Umbilical cord (tissue), 2 donors: ENCODE measurements at places on chromosomes 3 and 15. TPM values are rescaled to one million over a fixed set of nuclear protein-coding genes. Genes with fewer than 3 reads are reported as not detected.

DNA sequence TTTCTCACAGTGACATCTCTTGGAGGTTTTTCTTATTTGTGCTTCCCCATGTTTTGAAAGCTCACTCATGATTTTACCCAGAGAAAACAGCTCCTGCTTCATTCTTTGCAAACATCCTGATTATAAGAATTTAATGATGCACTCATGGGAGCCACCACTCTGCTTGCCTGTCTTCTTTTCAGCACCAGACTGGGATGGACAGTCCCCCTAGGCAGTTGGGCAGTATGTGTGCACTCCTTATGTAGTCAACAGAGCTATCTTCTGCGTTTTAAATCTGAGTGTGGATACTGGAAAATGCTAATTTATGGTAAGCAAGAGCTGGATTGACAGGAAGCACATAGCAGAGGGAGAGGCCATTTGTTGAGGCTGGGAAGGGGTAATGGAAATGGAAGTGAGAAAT lies 276.1 kb downstream of the AGBL1 start:
- peak; percentile 14 for DNase-seq

Gene GANC
- 43.3 TPM for total RNA-seq

DNA sequence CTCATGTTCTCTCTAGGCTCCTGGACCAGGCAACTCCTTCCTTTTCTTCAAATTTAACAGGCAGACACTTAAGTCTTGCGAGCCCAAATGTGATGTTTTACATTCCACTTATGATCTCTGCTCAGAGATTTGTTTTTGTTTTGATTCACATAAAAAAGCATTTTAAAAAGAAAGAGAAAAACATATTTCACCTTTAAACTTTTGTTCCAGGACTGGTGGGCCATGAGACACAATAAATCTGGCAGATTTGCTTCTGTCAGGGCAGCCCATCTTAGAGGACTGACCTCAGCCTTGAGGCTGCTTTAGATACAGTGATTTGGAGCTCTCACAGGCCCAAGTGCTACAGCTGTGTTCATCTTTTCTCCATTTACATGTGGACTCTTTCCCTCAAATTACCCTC lies 52.0 kb downstream of the CMSS1 start:
- peak; percentile 32 for DNase-seq

DNA sequence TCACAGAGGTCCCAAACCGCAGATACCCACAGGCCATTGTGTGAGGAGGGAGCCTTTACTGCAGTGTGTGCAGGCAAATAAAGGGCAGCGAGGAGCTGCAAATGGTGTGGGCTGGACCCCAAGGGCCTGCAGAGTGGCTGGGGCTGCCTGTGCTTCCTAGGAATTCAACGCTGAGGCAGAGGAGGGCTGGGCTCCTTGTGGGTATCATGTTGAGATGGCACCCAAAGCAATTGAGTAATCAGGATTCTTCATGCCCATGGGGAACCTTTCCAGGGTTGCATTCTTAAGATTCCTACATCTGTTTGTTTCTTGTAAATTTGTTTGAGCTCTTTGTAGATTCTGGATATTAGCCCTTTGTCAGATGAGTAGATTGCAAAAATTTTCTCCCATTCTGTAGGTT lies 85.4 kb upstream of the LIPC start:
- no peak for DNase-seq

DNA sequence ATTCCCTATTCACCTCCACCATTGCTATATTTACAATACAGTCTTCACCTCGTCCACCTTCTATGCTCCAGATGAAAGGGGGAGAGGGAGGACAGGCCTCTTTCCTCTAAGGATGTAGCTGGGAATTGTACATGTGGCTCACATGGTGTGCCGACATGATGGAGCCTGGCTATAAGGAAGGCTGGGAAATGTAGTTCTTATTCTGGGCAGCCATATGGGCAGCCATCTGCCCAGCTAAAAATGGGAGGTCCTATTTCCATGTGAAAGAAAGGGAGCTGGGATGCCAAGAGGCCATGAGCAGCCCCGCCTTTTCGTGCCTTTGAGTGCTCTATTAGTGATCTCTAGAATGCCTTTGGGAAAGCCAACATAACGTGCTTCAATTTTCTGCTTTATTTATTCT lies 27.1 kb upstream of the MGLL start:
- DNase-seq: no peak

DNA sequence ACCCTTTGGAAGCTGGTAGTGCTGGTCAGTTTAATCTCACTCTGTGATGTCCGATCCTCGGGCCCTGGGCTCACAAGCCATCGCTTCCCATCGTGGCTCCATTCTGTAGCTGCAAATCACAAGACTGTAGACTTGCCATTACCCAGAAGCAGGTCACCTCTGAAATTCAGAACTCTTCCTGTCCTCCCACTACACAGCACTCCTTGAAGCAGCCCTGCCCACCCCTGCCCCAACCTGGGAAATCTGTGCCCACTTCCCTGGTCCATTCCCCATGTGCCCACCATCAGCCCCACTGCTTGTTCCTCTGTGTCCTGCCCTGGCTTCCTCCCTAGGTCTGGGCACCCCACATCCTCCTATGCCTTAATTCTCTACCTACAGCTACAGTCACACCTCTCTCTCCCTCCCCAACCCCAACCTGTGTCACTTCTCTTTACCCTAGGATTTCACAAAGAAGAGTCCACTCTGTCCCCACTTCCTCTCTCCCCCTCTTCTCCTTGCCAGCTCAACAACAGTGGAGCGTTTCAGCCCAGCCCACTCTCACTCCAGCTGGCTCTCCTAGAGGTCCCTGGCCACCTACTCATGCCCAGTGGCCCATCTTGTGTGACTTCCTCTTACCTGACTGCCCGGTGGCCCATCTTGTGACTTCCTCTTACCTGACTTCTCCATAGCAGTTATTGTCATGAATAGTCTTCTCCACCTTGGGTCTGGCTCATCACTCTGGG lies 8.3 kb downstream of the ZNF710 start:
- no peak for DNase-seq

- no peak for DNase-seq
Measured at GRCh38 chr15:76339305-76340197, 3.0 kb downstream of the ISL2 start.

- no peak for DNase-seq
Measured at GRCh38 chr3:72769758-72770540, 78.3 kb downstream of the SHQ1 start.

DNA sequence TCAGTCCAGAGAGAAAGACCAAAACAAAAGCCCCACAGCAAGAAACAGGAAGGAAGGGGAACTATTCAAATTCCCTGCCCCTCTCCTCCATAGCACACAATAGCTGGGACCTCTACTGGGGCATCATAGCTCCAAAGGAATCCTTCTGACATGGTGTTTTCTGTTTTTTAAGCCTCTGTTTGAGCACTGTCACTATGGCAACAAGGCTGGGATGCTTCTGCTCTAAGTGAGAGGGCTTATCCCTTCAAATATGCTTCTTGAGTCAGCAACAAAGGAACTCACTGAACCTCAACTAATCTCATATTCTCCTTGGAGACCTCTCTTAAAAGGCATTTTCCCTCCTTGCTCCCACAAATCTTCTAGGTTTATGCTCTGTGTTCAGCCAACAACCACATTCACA lies 40.5 kb downstream of the MYLK start:
- peak; percentile 37 for DNase-seq

Gene SLMAP
- 805 TPM for total RNA-seq

Gene NEK10
- 4.6 TPM for total RNA-seq

GRCh38 chr15:48647962-48648361 lies 2.5 kb upstream of the FBN1 start:
- DNase-seq: no peak

DNA sequence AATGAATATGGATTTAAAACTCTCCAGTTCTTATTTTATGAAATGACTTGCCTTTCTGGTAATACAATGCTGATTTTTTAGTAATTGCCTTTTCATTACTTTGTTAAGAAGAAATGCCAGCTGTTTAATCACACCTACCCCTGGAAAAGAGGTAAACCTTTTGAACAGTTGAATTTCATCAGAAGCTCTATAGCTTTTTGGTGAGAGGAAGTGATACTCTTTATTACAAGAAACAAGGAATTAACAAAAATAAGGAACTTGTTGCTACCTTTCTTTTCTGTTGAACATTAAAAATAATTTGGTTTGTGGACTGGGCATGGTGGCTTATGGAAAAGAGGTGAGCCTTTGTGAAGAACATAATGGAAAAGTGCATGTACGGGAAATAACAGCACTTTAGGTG lies 19.7 kb downstream of the BLOC1S6 start:
- DNase-seq: no peak

GRCh38 chr15:78084449-78084750 lies 6.9 kb upstream of the TBC1D2B start:
- no peak for DNase-seq

Gene GPR160
- total RNA-seq: 12.5 TPM

- peak; percentile 49 for DNase-seq
Measured at GRCh38 chr3:103499132-103499900, 1064.5 kb downstream of the ZPLD1 start.

Gene STAG1
- total RNA-seq: 88.4 TPM

Gene EPB42
- total RNA-seq: 7.0 TPM

DNA sequence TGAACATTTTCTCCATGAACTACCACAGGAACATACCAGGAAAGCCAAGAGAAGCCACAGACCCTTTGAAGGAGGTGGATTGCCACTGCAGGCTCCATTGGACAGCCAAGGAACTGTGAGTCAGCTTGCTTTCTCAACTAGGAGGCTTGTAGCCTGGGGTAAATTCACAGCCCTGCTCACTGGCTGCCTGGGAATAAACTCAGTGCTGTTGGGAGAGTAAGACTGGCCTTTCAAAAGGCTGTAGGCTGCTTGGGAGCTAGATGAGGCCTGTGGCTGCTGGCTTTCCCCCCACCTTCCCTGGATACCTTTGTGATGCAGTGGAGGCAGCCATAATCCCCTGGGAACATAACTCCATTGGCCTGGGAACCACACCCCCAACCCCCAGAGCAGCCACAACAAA lies 223.5 kb upstream of the RBMS3 start:
- no peak for DNase-seq

GRCh38 chr3:191120447-191121298 lies 78.4 kb upstream of the OSTN start:
- peak; percentile 58 for DNase-seq

DNA sequence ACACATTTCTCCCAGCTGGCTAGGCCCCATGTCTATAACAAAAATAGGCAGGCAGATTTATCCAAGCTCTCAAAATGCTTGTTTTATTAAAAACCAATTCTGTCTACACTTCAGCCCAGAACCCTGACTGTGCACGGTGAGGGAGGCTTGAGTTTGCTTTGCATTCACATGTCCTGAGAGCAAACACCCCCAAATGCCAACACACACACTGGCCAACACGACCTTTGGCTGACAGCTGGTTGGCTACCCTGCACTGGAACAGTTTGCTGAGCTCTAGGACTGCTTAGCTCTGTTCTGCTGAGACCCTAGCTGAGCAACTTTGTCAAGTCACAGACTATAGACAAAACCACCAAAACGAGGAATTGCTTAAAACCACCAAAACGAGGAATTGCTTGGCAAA lies 3.6 kb downstream of the STIMATE start:
- no peak for DNase-seq

Gene COL7A1
- total RNA-seq: 65.0 TPM

GRCh38 chr3:155585384-155585783 lies 159.5 kb downstream of the PLCH1 start:
- DNase-seq: no peak

GRCh38 chr3:4741404-4742307 lies 237.6 kb upstream of the BHLHE40 start:
- peak; percentile 83 for DNase-seq

GRCh38 chr3:72550582-72551262 lies 297.5 kb downstream of the SHQ1 start:
- no peak for DNase-seq

- no peak for DNase-seq
Measured at GRCh38 chr3:156688632-156689452, 14.5 kb downstream of the TIPARP start.

Gene UBE2E2
- 109 TPM for total RNA-seq

Gene GOLGA6D
- total RNA-seq: 1.9 TPM

- DNase-seq: peak; percentile 81
Measured at GRCh38 chr15:58988006-58988785, 733 bp downstream of the RNF111 start.

Gene FANCI
- total RNA-seq: 6.7 TPM

Gene CISH
- total RNA-seq: 5.5 TPM

GRCh38 chr3:49329186-49329585 lies 10.7 kb downstream of the USP4 start:
- no peak for DNase-seq

Gene THBS1
- total RNA-seq: 1,162 TPM

- DNase-seq: no peak
Measured at GRCh38 chr15:52556524-52557273, 12.1 kb downstream of the ARPP19 start.

- peak; percentile 99 for DNase-seq
Measured at GRCh38 chr3:29335438-29335837, 54.6 kb downstream of the RBMS3 start.

DNA sequence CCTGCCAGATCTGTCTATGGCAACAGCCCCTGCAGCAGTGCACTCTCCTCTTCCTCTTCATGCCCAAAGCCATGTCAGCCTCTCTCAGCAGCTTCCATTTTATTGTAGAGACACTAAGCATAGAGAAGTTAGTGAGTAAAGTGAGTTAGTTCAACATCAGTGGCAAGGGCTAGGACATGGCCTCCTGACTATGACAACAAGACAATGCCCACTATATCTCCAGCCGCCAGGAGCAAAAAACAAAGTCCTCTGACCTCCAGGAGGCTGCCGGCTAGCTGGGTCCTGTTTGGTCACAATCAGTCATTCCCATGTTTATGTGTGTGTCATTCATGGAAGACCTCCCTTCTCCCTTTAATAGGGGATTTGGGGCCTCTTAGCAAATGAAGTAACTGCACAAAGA lies 14.9 kb downstream of the NR1I2 start:
- no peak for DNase-seq

- no peak for DNase-seq
Measured at GRCh38 chr3:176376531-176376930, 820.8 kb downstream of the TBL1XR1 start.

- no peak for DNase-seq
Measured at GRCh38 chr3:134743006-134743405, 52.1 kb upstream of the EPHB1 start.

DNA sequence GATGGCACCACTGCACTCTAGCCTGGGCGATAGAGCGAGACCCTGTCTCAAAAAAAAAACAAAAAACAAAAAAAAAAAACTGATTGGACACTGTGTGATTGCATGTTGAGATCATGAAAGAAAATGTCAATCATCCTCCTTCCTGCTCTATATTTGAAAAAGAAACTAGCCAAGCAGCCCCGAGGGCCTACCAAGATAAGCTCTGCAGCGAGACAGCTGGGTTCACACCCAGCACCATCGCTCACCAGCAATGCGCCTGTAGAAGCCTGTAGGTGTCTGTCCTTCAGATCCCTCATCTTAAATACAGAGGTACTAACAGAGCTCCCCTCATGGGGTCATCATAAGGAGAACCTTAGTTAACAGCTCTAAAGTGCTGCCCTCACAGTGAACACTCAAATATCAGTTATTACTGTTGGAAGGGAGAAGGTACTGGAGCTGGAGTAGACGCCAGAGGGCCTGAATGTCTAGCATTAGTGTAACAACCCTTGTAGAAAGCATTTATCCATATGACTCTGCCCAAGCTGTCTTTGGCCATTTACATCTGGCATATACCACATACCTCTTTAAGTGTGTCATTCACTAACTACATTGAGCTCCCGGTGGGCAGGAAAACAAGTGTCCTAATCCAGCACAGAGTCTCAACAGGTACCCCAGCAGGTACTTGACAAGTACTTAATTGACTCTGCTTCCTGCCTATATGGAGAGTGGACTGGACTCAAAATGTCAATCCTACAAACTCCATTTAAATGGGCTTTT lies 22.9 kb downstream of the MYLK start:
- DNase-seq: no peak

Gene GABPB1
- 41.4 TPM for total RNA-seq
